Placental pericyte (primary cell): ENCODE measurements at places on chromosomes 7 and 10. TPM values are rescaled to one million over a fixed set of nuclear protein-coding genes. Genes with fewer than 3 reads are reported as not detected.

The UPK3BL2 gene
- 1.3 and 2.1 TPM in 2 replicates for total RNA-seq

The PODXL gene
- 0.88 and 34.9 TPM in 2 replicates for total RNA-seq

The CLDN3 gene
- total RNA-seq: not detected in 2 replicates

The ZNF804B gene
- not detected in 2 replicates for total RNA-seq

The CYP3A5 gene
- under 0.01 and 0.72 TPM in 2 replicates for total RNA-seq

The CCDC201 gene
- total RNA-seq: not detected in 2 replicates

The FFAR4 gene
- not detected in 2 replicates for total RNA-seq

The SLC18A2 gene
- total RNA-seq: not detected in 2 replicates

The FAM24B gene
- total RNA-seq: 0.66 and 2.4 TPM in 2 replicates

The CCDC172 gene
- total RNA-seq: not detected in 2 replicates

The GATA3 gene
- 0.29 TPM in 1 of 2 replicates, not detected in the other for total RNA-seq

The KEL gene
- not detected in 2 replicates for total RNA-seq

The FAM237B gene
- not detected in 2 replicates for total RNA-seq

The CLCN1 gene
- not detected in 2 replicates for total RNA-seq

The HTR7 gene
- 13.5 and 18.2 TPM in 2 replicates for total RNA-seq

The ITIH5 gene
- under 0.01 TPM in 1 of 2 replicates, not detected in the other for total RNA-seq

The ACBD7 gene
- 0.72 TPM in 1 of 2 replicates, not detected in the other for total RNA-seq

The GIMAP1 gene
- not detected in 2 replicates for total RNA-seq

The HOXA9 gene
- total RNA-seq: 14.2 and 23.2 TPM in 2 replicates
